Stimulated activated CD4-positive, alpha-beta T cell treated with anti-CD3 and anti-CD28 coated beads, Interleukin-15, amount 100 ng/mL, for 1 hour (primary cell): ENCODE measurements at places on chromosomes 11 and 22.
A peak's percentile ranks its signal among the peaks of the same experiment; 100 is the strongest.

DNA sequence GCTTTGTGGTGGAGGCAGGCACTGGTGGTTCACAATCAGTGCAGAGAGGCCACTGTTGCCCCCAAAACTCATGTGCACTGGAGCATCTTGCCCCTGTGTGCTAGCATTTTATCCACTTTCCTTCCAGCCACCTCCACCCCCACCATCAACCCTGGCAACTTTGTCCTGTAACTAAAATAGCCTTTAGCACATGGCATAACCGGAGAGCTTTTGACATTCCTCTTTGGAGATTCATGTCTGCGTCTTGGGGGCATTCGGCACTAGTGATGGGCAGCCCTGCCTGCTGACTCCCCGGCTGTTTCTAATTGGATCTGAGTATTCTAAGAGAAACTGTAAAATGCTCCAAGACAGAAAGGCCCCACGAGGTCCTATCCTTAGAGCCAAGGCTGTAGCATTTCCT is 15.8 kb downstream of the SHISA8 start:
- DNase-seq = no peak

- DNase-seq = peak; percentile 29
Observed at GRCh38 chr11:46278387-46279125, 1.1 kb downstream of the CREB3L1 start.

- DNase-seq = no peak
Observed at GRCh38 chr22:33921525-33922348, 1.5 kb upstream of the LARGE1 start.

DNA sequence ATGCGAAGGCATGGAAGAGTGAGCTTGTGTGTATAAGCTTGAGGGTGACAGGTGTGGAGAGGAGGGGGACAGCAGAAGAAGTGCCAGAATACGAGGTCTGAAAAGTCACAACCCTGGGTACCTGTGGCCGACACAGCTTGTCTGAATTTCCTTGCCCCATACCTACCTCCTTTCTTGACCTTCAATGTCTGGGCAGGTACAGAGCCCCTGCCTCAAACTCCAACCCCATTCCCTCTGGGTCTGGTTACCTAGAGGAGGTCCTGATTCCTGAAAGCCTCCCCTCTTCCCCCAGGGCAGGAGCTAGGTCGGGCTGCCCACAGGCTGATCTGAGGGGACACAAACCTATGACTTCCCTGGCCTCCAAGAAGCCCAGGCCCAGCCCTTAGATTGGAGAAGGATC is 36.6 kb upstream of the FCHSD2 start:
- DNase-seq = no peak

DNA sequence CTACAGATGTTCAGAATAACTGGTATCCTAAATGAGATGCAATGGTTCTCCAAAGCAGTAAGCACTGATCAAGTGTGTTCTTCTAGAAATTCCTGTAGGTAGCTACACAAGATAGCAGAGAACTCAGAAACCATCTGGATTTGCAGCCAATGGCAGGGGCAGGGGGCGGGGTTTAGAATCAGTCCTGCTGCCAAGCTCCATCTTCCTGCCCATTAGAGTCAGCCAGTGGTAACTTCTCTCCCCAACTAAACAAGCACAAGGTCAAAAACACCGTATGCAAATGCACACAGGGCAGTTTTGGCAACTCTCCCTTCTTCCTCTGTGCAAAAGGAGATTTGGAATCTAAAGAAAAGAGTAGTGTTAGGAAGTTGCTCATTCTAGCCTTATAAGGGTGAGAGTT is 237.5 kb upstream of the CCDC90B start:
- DNase-seq = no peak

GRCh38 chr11:2442589-2442988 is 1.7 kb downstream of the TRPM5 start:
- no peak for DNase-seq

- no peak for DNase-seq
Observed at GRCh38 chr11:6790546-6790945, 7.7 kb downstream of the OR2AG1 start.

DNA sequence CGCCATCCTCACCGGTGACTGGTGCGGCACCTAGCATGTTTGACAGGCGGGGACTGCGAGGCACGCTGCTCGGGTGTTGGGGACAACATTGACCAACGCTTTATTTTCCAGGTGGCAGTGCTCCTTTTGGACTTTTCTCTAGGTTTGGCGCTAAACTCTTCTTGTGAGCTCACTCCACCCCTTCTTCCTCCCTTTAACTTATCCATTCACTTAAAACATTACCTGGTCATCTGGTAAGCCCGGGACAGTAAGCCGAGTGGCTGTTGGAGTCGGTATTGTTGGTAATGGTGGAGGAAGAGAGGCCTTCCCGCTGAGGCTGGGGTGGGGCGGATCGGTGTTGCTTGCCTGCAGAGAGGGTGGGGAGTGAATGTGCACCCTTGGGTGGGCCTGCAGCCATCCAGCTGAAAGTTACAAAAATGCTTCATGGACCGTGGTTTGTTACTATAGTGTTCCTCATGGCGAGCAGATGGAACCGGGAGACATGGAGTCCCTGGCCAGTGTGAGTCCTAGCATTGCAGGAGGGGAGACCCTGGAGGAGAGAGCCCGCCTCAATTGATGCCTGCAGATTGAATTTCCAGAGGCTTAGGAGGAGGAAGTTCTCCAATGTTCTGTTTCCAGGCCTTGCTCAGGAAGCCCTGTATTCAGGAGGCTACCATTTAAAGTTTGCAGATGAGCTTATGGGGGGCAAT is 1.1 kb downstream of the NEAT1 start:
- DNase-seq = no peak

DNA sequence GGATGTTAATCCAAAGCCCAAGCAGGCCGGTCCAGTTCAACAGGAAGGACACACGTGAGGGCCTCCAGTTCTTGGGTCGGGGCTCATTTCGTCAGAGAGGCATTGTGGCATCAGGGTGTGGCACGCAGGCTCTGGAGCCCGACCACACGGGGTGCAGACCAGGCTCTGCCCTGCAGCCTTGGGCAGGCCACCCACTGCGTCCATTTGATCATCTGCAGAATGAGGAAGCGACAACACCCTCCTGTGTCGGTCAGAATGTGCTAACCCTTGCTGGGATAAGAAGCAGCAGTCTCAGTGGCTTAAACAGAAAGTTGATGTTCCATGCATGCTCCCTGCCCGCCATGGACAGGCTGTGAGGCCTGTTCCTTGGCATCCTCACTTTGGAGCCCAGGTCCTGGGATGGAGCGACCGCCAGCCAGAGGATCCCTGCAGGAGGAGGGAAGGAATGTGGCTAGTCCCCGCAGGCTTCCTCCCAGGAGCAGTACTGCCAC is 10.8 kb downstream of the RIBC2 start:
- DNase-seq = no peak

- DNase-seq = no peak
Observed at GRCh38 chr22:41369837-41370236, 11.9 kb upstream of the TEF start.

DNA sequence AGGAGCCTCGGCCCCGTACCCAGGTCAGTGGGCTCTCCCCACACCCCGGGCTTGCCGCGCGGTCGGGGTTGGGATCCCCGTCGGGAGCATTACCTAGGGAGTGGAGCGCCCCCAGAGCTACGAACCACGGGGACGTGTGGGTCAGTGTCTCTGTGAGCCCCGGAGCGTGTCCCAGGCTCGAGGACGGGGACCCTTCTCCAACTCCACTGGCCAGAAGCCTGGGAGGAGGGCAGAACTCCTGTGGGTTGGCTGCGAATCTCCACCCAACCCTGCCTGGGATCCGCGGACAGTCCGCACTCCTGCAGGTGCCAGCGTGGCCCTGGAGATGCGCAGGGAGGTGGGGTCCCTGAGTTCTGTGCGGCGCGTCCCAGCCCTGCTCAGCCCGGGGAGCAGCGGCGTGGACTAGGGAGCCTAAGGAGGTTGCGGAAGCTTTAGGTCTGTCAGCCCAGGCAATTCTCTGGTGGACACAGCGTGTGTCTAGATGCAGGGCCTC is 346 bp downstream of the PPFIBP2 start:
- no peak for DNase-seq

GRCh38 chr22:47287516-47287915 is 525.1 kb downstream of the TBC1D22A start:
- no peak for DNase-seq

GRCh38 chr22:49871482-49871881 is 17.8 kb downstream of the ZBED4 start:
- DNase-seq = no peak

- no peak for DNase-seq
Observed at GRCh38 chr22:29641042-29641699, 37.7 kb downstream of the NF2 start.

GRCh38 chr22:18133452-18133851 is 16.5 kb upstream of the USP18 start:
- DNase-seq = no peak

DNA sequence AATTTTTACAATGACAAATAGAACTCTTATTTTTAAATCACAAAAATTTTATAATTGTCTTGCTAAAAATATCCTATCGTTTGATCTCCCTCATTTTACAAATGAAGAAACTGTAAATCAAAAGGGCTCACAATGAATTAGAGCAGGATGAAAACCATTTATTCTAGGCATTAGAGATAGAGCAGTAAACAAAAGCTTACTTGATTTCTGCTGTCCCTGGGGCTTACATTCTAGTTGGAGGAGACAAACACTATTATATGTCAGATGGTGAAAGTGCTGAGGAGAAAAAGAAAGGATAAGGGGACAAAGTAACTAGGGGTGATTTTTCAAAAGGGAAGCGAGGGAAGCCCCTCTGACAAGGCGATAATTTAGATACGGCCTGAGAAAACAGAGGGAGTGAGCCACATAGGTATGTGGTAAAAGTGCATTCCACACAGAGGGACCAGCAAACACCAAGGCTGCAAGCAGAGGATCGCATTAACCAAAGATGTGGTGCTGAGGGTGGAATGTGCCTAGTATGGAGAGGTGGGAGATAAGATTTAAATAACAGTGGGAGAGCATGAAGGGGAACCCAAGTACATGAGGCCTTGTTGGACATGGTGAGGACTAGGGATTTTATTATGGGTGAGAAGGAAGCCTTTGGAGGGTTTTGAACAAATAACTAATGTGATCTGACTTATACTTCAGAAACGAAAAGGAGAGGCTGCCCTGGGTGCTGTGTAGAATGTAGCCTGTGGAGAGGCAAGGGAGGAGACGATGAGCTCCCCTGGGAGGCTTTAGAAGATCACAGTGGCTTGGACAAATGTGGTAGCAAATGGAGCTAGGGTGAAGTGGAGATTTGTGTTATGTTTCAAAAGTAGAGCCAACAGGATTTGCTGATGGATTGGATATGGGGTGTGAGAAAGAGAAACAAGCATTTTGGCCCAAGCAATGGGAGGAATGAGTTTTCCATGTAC is 62.1 kb downstream of the PDHX start:
- no peak for DNase-seq

- DNase-seq = no peak
Observed at GRCh38 chr11:41954034-41954433, 494.6 kb upstream of the LRRC4C start.

GRCh38 chr11:27319072-27319471 is 43.9 kb downstream of the CCDC34 start:
- no peak for DNase-seq

- no peak for DNase-seq
Observed at GRCh38 chr22:38715176-38715764, 9.5 kb downstream of the GTPBP1 start.

DNA sequence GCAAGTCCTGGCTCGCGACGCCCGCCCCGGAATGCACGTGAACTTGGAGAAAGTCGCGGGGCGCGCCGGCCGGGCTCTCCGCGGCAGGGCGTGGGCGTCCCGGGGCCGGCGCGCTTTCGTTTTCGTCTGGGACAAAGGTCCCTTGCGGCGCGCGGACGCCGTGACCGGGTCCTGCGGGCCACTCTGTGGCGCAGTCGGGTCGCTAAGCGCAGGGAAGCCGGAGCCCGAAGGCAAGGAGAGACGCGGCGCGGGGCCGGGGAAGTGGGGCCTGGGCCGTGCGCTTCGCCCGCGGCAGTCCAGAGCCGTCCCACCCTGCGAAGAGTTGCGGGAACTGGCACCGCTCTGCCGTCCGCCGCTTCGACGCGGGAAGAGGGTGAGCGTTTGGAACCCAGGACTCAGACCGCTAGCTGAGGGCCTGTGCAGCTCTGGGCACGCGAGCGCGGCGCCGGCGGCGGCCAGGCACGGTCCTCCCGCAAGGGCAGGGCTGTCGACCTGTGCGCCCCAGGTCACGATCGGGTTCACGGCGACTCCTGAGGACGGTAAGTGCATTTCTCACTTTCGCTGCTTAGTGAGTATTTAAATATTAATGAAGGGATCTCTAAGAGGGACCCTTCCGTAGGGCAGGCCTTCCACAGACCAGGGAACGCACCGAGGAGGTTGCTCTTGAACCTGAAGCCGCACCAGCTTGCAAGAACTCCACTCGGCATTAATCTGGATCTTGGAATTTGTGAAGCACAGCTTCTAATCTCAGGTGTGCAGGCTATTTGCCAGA is 78.0 kb upstream of the PPARA start:
- DNase-seq = no peak

GRCh38 chr11:109552376-109552775 is 130.4 kb downstream of the C11orf87 start:
- no peak for DNase-seq

DNA sequence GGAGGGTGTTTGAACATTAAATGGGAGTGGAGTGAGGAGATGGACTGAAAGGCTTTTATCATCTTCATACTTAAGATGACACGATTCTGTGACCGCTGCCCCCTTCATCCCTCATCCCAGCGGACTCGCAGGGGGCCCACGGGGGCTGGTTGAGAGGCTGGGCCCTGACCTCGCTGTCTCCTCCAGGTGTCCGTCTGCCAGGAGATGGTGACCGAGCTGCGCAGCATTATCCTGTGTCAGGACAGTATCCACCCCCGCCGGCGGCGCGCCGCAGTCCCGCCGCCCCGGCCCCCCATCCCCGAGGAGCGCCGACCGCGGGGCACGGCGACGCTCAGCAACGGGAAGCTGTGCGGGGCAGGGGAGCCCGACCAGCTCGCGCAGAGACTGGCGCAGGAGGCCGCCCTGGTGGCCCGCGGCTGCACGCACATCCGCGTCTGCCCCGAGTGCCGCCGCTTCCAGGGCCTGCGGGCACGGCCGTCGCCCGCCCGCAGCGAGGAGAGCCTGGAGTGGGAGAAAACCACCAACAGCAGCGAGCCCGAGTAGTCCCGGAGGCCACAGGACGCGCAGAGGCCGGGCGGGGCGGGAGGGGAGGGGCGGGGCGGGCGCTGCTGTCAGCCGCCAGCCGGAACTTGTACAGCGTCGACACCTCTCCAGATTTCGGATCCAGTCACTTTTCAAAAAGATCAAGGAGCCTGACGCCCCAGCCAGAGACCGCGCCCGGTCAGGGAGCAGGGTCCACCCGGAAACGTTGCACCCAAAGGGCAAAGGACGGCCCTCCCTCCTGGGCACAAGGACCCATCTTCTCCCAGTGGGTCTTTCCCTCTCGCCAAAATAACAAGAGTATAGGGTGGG is 38.0 kb upstream of the TBCEL start:
- DNase-seq = peak; percentile 2

- no peak for DNase-seq
Observed at GRCh38 chr22:25930788-25931310, 188.9 kb downstream of the MYO18B start.
